Testis (tissue), 5 donors: ENCODE measurements at places on chromosomes 6 and 20. TPM values are rescaled to one million over a fixed set of nuclear protein-coding genes. Genes with fewer than 3 reads are reported as not detected.

Gene LY86
- 1.6 TPM for total RNA-seq

Gene SLC17A3
- total RNA-seq = 0.68 TPM

Gene PPP1R10
- 72.7 TPM for total RNA-seq

GRCh38 chr6:111782887-111783466 lies 90.3 kb downstream of the FYN start:
- H3K4me1 ChIP-seq = peaks cover 12% of the 10 kb centered on the region
- H3K27ac ChIP-seq = no peak overlapping the region
- DNase-seq = no peak
- no peak overlapping the region for H3K4me3 ChIP-seq
- H3K27me3 ChIP-seq = no peaks in the 10 kb centered on the region
- H3K36me3 ChIP-seq = no peaks in the 10 kb centered on the region

DNA sequence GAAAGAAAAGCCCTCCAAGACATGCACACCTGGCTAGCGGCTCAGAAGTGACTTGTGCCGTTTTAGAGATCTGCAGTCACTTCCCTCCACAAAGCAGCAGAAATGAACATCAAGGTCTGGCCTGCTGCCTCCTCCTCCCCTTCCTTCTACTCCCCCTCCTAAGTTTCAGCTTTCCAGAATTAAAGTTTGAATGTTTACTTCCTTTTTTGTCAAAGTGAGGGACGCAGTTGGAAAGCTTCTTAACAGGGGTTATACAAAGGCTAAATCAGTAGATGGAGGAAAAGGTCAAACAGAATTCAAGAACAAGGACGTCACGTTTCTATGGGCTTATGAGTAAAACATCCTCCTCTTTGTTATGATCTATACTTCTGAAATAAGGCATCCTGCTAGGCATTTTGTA lies 227.7 kb downstream of the SLC35F1 start:
- H3K4me3 ChIP-seq = no peak overlapping the region
- H3K4me1 ChIP-seq = no peaks in the 10 kb centered on the region
- no peaks in the 10 kb centered on the region for H3K27me3 ChIP-seq
- no peak for DNase-seq

DNA sequence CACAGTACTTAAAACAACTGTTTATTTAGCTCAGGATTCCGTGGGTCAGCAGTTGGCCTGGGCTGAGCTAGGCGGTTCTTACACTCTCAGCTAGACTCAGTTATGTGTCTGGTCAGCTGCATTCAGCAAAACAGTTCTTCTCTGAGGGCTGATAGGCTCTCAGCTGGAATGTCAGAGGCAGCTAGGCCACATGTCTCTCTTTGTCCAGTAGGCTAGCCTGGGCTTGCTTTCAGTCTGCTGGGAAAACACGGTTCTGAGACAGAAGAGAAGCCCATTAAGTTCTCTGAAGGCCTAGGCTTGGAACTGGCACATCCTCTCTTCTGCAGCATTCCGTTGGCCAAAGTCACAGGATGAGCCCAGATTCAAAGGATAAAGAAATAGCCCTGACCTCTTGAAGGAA lies 65.6 kb downstream of the TULP4 start:
- peak; percentile 31 for DNase-seq
- H3K4me3 ChIP-seq = no peak overlapping the region
- H3K27ac ChIP-seq = no peak overlapping the region

GRCh38 chr6:67667637-67668422 lies 967.3 kb upstream of the ADGRB3 start:
- no peaks in the 10 kb centered on the region for H3K4me1 ChIP-seq
- H3K27me3 ChIP-seq = no peaks in the 10 kb centered on the region
- DNase-seq = no peak

DNA sequence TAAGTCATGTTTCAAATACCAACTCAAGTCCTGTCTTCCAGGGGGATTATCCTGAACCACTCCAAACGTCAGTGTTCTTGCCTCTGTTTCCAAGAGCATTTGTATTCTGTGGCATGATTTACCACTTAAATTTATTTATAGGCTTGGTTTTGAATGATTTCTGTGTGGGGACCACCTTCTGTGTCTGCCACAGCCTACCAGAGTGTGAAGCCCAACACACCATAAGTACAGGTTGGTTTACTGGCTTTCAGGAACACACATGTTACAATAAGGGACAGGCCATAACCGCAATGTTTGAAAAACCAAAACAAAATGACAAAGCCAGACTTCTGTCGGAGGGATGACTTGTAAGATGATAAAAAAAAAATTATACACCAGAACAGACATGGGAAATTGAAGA lies 56.5 kb upstream of the MAP3K7 start:
- H3K27ac ChIP-seq = no peak overlapping the region
- no peak overlapping the region for H3K4me3 ChIP-seq
- H3K4me1 ChIP-seq = no peaks in the 10 kb centered on the region

GRCh38 chr6:68296126-68296525 lies 339.0 kb upstream of the ADGRB3 start:
- H3K27me3 ChIP-seq = no peaks in the 10 kb centered on the region
- no peaks in the 10 kb centered on the region for H3K36me3 ChIP-seq
- no peak overlapping the region for H3K4me3 ChIP-seq
- no peak overlapping the region for H3K27ac ChIP-seq
- no peak for DNase-seq

GRCh38 chr6:14144678-14145113 lies 27.1 kb downstream of the CD83 start:
- H3K27ac ChIP-seq = no peak overlapping the region
- H3K27me3 ChIP-seq = no peaks in the 10 kb centered on the region
- peaks cover 4% of the 10 kb centered on the region for H3K4me1 ChIP-seq
- H3K36me3 ChIP-seq = no peaks in the 10 kb centered on the region

- no peaks in the 10 kb centered on the region for H3K4me1 ChIP-seq
- H3K27ac ChIP-seq = no peak overlapping the region
- no peaks in the 10 kb centered on the region for H3K27me3 ChIP-seq
Observed at GRCh38 chr20:4781211-4781610, 59.5 kb downstream of the PRND start.

DNA sequence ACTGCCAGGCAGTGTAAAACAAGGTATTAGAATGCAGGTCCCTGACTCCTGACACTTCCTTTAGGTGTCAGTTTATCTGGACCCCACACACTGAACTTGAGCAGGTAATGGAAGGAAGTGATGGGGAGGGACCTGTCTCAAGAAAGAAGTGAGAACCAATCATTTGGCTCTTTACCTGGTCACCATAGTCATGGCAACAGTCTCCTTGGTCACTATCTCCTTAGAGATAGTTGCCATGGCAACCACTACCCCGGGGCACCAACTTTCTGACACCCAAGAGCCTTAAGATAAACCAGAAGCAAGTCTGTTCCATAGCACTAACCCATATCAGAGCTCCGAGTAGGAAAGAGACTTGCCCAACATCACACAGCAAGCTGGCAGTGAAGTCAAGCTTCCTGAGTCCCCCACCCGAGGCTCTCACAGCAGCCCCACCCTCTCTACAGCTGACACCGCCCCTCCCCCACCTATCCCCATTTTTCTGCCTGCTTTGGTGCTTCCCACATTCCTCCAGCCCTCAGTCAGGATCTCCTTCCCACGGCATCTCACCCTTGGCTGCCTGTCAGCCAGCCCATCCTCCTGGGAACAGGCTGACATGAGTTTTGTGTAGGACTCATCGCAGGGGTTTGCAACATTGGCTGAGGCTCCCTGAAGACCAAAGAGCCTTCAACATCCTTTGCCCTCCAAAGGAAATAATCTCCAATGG lies 16.3 kb upstream of the HM13 start:
- DNase-seq = no peak
- H3K27ac ChIP-seq = no peak overlapping the region
- no peaks in the 10 kb centered on the region for H3K36me3 ChIP-seq
- H3K27me3 ChIP-seq = no peaks in the 10 kb centered on the region
- H3K4me1 ChIP-seq = peaks cover 10% of the 10 kb centered on the region
- H3K4me3 ChIP-seq = no peak overlapping the region

DNA sequence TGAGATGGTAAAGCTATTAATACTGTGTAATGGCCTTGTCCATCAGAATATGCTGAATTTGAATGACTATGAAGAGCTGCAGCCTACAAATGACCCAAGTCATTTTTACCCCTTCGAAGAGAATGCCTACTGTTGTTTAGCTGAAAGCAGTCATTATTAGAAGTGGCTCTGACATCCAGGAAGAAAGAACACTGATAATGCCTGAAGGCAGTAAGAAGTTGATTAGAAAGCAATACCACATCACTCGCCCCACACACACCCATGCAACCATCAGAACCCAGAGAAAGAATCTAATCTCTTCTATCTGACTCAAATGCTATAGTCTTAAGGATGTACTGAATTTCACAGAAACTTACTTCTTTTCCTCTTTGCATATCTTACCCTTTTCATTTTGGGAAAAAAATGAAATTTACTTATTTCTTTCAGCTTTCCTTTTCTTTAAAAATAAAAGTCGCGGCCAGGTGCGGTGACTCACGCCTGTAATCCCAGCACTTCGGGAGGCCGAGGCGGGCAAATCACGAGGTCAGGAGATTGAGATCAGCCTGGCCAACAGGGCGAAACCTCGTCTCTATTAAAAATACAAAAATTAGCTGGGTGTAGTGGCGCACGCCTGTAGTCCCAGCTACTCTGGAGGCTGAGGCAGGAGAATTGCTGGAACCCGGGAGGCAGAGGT lies 61.0 kb downstream of the ARHGAP18 start:
- H3K4me1 ChIP-seq = peaks cover 12% of the 10 kb centered on the region
- no peaks in the 10 kb centered on the region for H3K36me3 ChIP-seq
- no peaks in the 10 kb centered on the region for H3K27me3 ChIP-seq
- no peak for DNase-seq

DNA sequence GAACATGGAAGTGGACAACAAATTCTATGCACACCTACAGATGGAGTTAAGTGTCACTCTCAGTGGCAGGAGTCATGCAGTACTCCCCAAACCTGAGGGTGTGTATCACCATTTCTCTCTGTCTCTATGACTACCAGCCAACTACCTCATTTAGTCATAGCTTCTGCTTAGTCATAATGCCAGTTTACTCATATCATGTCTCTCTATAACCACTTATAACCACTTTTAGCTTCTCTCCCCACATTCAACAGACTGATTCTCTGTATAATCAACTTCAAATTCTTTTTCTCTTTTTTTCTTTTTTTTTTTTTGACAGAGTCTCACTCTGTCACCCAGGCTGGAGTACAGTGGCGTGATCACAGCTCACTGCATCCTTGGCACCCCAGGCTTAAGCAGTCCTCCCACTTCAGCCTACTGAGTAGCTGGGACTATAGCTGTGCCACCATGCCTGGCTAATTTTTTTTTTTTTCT lies 13.8 kb upstream of the GTF3C6 start:
- H3K36me3 ChIP-seq = no peaks in the 10 kb centered on the region
- no peaks in the 10 kb centered on the region for H3K4me1 ChIP-seq
- H3K27ac ChIP-seq = no peak overlapping the region
- H3K27me3 ChIP-seq = no peaks in the 10 kb centered on the region
- H3K4me3 ChIP-seq = no peak overlapping the region
- DNase-seq = no peak

DNA sequence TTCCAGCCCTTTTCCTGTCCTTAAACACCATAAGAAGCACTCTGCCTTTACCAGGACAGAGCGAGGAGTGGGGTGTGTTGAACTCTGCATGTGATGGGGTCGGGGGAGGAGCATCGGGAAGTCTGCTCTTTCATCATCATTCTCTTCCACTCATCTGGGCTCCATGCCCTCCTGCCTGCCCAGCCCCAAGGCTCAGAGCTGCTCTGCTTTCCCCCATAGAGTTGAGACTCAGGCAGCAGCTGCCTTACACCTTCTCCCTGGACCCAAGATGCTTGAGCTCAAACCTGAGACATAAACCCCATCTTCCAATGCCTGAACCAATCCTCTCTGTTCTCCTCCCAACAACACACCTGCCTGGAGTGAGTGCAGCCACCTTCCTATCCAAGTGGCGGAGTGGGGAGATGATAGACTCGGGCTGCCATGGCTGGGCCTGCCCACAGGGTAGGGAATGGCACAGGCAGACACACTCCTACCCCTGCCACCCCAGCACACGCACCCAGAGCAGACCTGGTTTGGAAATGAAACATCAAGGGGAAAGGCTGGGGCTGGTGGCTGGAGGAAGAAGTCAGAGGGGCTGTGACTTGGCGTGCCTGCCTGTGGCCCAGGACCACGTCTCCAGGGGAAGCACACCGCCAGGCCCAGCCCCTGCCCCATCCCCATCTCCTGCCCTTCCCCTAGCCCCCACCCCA lies 28.4 kb downstream of the TFEB start:
- peak; percentile 28 for DNase-seq
- no peak overlapping the region for H3K4me3 ChIP-seq
- H3K4me1 ChIP-seq = peaks cover under 1% of the 10 kb centered on the region
- H3K27me3 ChIP-seq = no peaks in the 10 kb centered on the region
- no peaks in the 10 kb centered on the region for H3K36me3 ChIP-seq
- H3K27ac ChIP-seq = no peak overlapping the region
